Activated naive CD4-positive, alpha-beta T cell treated with anti-CD3 and anti-CD28 coated beads for 36 hours (primary cell): ENCODE measurements at places on chromosomes 5 and 9.

- no peak for DNase-seq
Measured at GRCh38 chr5:123344816-123345426, 78.3 kb downstream of the CEP120 start.

DNA sequence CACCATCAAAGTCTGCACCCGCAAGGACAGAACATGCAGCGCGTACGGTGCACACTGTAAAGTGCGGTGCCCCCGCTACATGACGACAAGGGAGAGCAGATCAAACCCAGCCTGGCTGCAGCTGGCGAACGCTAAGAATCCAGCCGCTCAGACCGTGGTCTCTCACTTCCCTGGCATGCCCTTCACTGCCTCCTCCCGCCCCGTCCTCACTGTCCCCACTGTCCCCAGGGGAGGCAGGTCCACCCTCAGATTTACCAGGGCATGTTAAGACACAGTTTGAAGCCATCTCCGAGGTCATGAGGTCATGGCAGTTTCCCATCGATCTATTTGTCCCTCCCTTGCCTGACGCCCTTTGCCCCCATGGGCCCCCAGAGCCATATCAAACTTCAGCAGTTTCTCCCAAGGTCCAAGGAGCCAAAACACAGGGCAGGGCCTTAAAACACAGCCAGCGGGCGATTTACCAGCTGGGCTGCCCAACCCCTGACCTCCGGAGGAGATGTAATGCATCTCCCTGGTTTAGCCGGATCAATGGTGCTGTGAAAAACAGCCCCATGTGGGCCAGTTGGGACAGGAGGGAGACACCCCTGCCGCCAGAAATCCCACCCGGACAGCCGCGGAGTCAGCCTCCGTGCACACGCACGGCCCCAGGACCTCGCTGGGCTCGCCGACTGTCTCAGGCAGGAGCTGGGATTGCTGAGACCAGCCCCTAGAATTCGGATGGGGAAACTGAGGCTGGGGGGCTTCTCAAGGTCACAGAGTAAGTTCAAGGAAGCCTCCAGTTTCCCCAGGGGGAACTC is 52.3 kb upstream of the FUBP3 start:
- no peak for DNase-seq

GRCh38 chr9:138070815-138071214 is 193.2 kb downstream of the CACNA1B start:
- no peak for DNase-seq

DNA sequence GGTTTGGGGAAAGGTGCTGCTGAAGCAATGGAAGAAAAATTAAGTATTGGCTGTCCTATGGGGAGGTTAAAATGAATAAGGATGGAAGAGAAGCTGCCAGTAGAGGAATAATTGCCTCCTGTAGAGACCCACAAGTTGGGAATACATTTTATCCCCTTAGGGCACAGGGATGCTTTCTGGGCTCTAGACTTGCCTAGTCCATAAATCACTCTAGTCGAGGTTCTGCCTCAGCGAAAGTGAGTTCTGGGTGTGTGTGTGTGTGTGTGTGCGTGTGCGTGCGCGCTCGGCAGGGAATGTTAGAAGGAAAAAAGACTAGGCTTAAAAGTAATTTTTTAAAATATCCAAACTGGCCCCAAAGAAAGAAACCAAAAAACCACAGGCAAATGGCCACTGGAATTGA is 291.6 kb downstream of the DOCK8 start:
- DNase-seq, result no peak

DNA sequence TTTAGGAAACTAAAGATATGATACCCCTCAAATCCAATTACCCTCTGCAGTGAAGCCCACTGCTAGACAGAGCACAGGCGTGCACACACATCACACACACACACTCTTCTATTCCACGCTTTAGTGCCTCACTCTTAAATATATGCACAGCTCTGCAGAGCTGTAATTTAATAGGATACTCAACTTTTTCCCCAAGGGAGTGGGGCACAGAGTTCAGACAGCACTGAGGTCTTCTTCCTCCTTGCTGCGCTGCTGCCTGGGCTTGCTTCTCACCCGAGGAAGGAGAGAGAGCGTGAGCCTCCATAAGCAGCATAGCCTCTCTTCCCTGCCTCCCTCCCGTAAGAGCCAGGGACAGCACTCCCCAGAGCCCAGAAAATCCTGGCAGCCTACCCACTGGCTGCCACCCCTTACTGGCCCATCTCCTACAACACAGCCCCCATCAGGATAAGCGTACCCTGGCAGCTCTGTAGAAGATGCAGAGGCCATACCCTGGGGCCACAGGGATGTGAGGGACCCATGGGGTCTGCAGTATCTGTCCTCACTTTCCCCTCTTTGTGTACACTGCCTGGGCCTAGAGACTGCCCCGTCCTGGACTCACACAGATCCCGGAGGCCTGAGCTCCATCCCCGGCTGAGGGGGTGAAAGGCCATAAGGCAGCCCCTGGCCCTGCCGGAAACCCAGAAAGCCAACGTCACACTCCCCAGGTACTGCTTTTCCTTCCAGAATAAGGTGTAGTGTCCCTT is 102.1 kb downstream of the C5orf15 start:
- no peak for DNase-seq

DNA sequence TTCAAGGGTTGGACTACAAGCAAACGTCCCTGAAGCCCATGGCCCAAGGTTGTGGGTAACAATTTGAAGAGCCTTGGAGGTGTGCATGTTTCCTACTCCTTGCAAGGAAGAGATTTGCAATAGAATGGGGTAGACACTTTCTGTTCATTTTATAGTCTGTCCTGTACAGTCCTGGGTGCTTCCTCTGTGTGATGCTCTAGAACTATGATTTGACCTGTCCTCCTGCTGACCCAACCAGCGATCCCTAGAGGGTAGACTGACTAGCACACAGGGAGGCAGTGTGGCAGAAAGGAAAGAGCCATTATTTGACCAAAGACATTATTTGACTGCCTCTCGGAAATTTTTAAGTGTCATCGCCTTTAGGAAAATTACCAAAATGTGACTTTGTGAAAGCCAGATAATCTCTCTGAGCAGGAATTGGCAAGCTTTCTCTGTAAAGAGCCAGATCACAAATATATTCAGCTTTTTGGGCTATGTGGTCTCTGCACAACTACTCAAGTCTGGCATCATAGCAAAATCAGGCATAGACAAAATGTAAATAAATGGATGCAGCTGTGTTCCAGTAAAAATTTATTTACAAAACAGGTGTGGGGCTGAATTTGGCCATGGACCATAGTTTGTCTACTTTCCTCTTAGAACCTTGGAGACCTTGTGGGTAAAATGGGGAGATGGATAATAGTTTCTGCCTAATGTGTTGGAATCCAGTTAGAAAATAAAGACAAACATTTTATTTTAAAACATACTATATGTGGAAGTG is 106.8 kb downstream of the DMRT2 start:
- no peak for DNase-seq

DNA sequence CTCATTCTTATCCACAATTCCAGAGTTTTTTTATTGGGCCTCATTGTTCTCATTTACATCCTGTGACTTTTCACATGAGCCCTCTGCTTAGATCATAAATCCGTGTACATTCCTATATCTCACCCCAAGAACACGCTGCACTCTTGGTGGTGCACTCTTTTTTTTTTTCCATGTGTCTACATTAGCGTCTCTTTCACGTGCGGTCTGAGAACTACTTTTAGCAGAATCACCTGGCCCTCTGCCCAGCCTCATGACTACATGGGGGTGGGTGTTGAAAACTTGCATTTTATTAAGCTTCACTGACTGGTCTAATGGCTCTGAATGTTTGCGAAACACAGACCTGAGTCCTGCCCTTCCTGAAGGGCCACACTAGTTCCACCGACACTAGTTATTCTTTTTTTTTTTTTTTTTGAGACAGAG is 18.6 kb downstream of the C9orf57 start:
- no peak for DNase-seq

DNA sequence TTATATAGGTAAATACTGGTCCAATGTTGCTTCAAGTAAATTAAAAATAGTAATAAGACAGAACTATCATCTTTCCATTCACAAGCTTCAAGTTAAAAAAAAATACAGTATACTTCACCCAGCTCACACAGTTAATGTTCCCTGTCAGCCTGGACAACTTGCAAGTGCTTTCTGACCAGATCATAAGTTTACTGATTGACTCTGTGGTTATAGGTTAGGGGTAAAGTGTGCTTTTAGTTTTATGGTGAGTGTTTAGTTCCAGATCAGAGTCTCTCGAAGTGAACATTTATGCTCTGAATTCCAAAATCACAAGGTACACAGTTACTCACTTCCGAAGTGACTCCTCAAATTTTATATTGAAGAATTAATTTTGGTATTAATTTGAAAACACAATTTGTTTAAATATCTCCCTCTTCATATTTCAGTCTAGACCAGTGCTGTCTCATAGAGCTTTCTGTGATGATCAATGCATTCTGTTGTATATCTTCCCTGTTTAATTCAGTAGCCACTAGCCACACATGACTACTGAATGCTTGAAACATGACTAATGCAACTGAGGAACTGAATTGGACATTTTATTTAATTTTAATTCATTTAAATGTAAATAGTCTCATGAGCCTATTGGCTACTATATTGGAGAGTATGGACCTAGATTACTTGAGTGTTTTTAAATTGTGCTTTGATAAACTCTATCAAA is 90.7 kb downstream of the MEF2C start:
- no peak for DNase-seq

GRCh38 chr9:69339620-69340019 is 14.6 kb downstream of the ENTREP1 start:
- no peak for DNase-seq
